ENCODE measurements at places on chromosomes 11 and 22.

DNA sequence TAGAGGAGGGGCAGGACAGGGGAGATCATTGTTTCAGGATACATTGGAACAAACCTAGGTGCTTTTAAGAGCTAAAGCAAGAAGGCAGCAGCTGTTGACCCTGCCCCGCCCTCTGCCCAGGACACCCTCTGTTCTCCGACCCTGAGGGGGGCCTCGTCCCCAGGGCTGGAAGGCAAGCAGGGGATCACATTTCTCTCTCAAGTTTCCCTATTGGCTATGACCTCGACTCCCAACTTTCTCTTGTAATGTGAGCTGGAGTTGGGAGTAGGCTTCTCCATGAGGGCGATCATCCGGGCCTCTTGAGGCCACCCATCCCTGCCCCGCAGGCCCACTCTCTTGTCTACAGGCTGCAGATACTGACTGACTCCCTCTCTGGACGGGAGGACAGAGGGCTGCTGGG is 37.7 kb downstream of the DSCAML1 start:
- no peak for DNase-seq

GRCh38 chr22:27223317-27224177 is 566.2 kb downstream of the MIAT start:
- peak; percentile 53 for DNase-seq

GRCh38 chr11:6191742-6192141 is 7.3 kb upstream of the OR52W1 start:
- DNase-seq: no peak

GRCh38 chr11:16969010-16969999 is 44.9 kb downstream of the PLEKHA7 start:
- DNase-seq: no peak

GRCh38 chr22:37309211-37310074 is 27.1 kb downstream of the CYTH4 start:
- no peak for DNase-seq

DNA sequence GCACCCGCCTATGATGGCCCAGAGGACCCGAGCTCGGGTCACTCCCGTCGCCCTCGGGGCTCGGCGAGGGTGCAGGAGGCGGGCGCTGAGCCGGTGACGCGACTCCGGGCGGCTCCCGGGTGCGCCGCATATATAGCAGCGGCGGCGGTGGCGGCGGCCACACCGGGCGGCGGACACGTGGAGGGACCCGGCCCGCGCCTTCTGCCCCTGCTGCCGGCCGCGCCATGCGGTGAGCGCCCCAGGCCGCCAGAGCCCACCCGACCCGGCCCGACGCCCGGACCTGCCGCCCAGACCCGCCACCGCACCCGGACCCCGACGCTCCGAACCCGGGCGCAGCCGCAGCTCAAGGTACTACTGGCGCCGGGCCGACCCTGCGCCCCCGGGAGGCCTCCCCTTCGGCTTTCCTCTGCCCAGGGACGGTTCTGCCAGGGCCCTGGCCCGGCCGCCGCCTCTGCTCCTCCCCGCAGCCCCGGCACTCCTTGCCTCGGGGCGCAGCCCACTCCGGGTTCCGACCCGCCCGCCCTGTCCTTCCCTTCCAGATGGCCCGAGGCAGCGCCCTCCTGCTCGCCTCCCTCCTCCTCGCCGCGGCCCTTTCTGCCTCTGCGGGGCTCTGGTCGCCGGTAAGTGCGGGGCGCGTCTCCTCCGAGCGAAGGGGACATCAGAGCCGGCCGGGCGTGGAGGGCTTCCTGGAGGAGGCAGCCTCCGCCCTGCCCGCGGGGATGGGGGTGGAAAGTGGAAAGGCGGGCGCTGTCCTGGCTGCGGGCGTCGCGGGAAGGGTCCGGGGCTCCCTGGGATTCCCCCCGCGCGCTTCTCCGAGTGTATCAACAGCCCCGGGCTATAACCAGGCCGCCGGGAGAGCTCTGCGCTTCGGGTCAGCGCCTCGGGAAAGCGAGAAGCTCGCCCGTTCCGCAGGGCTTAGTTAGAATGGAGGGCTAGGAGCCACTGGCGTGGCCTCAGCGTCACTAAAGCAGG is at the start of gene GAL:
Gene GAL, plus strand, starts transcription at position 160 of the 972 bp plus-strand sequence. Its CDS starts 380 bp downstream, at position 540.
- no peak for DNase-seq

DNA sequence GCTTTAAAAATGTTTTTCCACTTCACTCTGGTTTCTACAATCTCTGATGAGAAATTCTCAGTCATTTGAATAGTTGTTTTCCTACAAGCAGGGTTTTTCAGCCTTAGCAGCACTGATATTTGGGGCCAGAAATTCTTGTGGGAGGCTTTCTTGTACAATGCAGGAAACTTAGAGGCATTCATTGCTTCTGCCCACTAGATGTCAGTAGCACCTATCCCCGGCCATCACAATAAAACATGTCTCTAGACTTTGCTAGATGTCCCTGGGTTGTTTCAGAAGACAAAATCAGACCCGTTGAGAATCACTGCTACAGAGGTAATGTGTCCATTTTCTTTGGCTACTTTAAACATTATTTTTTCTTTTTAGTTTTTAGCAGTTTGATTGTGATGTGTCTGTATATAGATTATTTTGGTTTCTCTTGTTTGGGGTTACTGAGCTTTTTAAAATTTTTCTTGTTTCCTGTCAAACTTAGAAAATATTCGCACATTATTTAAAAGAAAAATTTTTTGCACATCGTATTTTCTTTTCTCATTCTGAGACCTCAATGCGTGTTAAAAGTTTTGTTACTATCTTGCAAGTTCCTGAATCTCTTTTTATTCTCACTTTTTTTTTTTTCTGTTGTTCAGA is 60.8 kb upstream of the CCDC179 start:
- peak; percentile 54 for DNase-seq

- no peak for DNase-seq
Observed at GRCh38 chr11:35427071-35427470, 7.7 kb upstream of the SLC1A2 start.

GRCh38 chr11:77092382-77092781 is 10.3 kb upstream of the OMP start:
- DNase-seq: no peak

- no peak for DNase-seq
Observed at GRCh38 chr11:117369534-117369933, 41.9 kb downstream of the CEP164 start.

GRCh38 chr22:21102659-21103267 is 57.0 kb downstream of the LRRC74B start:
- DNase-seq: no peak

- no peak for DNase-seq
Observed at GRCh38 chr11:125890447-125891100, 3.1 kb downstream of the HYLS1 start.

DNA sequence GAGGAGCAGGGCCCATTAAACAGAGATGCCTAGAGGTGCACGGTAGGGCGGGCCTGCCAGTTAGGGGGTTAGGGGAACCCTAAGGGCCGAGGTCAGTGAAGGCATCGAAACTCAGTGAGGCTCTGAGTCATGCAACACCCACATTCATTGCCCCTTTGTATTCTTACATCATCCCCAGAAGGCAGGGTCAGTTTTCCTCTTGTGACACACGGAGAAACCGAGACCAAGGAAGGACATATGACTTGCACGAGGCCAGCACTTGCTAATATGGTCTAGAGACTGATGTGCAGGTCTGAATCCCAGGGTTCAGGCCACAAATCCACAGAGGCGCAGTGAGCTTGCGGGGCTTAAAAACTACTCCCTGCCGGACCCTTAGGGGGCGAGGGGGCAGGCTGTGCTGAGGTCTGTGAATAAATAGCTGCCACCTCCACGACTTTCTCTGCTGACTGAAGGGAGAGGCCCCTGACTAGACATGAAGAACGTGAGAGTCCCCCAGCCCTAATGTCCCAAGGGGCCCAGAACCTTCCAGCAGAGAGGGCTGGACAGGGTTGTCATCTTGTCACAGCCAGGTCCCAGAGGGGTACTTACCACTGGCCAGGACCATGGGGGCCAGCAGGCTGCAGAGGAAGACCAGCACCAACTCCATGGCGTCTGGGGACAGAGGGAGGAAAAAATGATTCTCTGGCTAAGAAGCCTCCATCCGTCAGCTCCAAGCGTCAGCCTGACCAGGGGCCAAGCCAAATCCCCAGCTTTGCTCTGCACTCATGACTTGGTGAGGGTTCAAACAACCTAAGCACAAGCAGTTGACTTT is 17.8 kb upstream of the FXYD2 start:
- no peak for DNase-seq

- DNase-seq: no peak
Observed at GRCh38 chr22:37994982-37995381, 10.6 kb upstream of the SOX10 start.

- no peak for DNase-seq
Observed at GRCh38 chr11:67657300-67657699, 6.8 kb upstream of the ACY3 start.

DNA sequence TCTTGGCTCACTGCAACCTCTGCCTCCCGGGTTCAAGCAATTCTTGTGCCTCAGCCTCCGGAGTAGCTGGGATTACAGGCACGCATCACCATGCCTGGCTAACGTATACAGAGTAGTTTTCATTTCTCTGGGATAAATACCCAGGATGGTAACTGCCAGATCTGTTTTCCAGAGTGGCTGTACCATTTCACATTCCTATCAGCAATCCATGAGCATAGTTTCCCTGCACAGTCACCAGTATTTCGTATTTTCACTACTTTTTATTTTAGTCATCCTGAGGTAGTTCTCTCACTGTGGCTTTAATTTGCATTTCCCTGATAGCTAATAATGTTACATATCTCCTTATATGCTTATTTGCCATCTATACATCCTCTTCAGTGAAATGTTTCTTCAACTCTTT is 11.0 kb upstream of the SCARF2 start:
- no peak for DNase-seq

DNA sequence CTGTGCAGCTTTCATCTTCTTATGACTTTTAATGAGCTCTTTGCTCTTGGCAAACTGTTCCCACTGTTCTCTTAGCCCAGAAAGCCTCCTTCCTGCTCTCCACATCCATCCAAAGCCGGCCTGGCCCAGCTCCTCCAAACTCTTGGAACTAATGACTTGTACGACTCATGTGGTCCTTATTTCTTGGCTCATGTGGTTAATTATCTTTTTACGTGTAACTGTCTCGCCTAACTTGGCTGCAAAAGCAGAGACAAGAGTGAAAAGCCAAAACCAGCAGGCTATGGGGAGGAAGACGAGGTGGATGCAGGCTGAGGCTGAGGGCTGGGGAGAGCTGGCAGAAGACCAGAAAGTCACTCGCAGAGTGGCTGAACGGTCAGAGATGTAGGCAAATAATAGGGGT is 5.5 kb downstream of the CSNK2A3 start:
- DNase-seq: no peak

DNA sequence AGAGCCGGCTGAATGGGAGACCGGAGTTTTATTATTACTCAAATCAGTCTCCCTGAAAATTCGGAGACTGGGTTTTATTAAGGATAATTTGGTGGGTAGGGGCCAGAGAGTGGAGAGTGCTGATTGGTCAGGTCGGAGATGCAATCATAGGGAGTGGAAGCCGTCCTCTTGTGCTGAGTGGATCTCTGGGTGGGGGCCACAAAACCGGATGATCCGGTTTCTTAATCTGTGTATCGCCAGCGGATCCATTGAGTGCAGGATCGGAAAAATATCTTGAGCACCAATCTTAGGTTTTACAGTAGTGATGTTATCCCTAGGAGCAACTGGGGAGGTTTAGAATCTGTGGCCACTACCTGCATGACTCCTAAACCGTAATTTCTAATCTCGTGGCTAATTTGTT is 886 bp upstream of the NIPSNAP1 start:
- DNase-seq: no peak

GRCh38 chr11:17386331-17387084 is 2.0 kb downstream of the KCNJ11 start:
- peak; percentile 17 for DNase-seq

- no peak for DNase-seq
Observed at GRCh38 chr11:66126064-66126463, 56.0 kb downstream of the PACS1 start.

GRCh38 chr22:43257549-43257948 is 70.6 kb upstream of the TTLL12 start:
- DNase-seq: no peak

GRCh38 chr11:122421702-122422101 is 233.8 kb upstream of the UBASH3B start:
- no peak for DNase-seq

DNA sequence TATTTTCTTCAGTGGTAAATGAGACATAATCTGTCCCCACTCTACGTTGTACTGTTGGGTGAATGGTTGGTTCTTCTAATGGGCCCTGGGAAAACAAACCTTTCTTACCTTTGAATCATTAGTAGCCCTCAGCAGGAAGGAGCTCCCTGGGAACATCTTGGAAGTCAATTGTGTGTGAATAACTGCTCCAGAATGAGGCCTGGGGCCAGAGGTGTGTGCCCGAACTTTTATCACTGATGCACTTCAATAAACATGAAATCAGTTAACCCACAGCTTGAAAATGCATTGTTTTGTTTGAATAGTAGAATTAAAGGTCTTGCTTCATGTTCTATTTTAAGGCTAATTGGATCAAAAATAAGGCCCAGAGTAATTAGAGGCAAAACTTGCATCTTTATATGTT is 67.1 kb downstream of the NAV2 start:
- DNase-seq: no peak

- no peak for DNase-seq
Observed at GRCh38 chr22:17114898-17115235, 6.3 kb downstream of the TMEM121B start.

- DNase-seq: peak; percentile 15
Observed at GRCh38 chr11:5289696-5290095, 12.1 kb downstream of the OR51B4 start.

DNA sequence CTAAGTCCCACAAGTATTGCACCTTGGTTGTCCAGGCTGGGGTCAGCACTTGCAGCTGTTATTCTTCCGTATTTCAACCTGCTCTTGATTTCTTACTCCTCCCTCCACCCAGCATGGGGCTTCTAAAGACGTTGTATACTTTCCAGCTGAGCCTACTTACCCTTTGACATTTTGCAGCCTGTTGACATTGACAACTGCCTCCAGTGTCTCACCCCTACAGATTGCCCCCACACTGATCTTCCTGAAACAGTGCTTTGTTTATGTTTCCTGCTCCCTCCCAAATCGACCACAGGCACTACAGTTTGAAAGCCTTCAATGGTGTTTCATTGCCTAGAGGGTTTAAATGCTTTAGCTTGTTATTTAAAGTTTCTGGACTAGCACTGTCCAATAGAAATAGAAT is 56.6 kb downstream of the FAM83F start:
- DNase-seq: no peak

GRCh38 chr22:23061471-23062280 is 8.6 kb upstream of the GNAZ start:
- no peak for DNase-seq

DNA sequence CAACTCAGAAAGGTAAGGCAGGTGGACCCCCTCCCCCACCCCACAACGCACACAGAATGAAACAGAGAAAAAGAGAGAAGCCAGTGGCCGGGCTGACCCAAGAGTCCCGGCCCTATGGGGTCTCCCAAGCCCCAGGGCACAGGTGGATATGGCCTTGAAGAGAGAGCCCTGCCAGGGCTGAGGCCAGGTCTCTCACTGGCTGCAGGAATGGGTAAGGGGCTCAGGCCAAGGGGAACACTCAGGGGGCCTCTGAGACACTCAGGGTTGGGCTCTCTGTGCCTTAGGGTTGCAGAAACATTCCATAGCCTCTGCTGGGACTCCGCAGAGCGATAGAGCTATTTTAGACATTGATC is 98.0 kb downstream of the PDE2A start:
- no peak for DNase-seq

GRCh38 chr11:120186774-120187591 is 23.8 kb upstream of the OAF start:
- DNase-seq: no peak

GRCh38 chr22:45207533-45207932 is 33.2 kb downstream of the KIAA0930 start:
- no peak for DNase-seq

Measured in SW 1271 (cell line).